Urinary bladder (tissue), 4 donors: ENCODE measurements at places on chromosomes 7 and 10. TPM values are rescaled to one million over a fixed set of nuclear protein-coding genes. Genes with fewer than 3 reads are reported as not detected.
A peak's percentile ranks its signal among the peaks of the same experiment; 100 is the strongest.

Gene FAM24B
- 2.4 TPM for total RNA-seq

Gene FRMD4A
- total RNA-seq = 32.9 TPM

Gene NRCAM
- total RNA-seq = 9.7 TPM

GRCh38 chr10:132591166-132591971 lies 53.8 kb downstream of the INPP5A start:
- no peak for DNase-seq

GRCh38 chr10:52030051-52030790 lies 283.9 kb upstream of the DKK1 start:
- DNase-seq = no peak

GRCh38 chr10:614790-615582 lies 74.5 kb downstream of the DIP2C start:
- DNase-seq = no peak

DNA sequence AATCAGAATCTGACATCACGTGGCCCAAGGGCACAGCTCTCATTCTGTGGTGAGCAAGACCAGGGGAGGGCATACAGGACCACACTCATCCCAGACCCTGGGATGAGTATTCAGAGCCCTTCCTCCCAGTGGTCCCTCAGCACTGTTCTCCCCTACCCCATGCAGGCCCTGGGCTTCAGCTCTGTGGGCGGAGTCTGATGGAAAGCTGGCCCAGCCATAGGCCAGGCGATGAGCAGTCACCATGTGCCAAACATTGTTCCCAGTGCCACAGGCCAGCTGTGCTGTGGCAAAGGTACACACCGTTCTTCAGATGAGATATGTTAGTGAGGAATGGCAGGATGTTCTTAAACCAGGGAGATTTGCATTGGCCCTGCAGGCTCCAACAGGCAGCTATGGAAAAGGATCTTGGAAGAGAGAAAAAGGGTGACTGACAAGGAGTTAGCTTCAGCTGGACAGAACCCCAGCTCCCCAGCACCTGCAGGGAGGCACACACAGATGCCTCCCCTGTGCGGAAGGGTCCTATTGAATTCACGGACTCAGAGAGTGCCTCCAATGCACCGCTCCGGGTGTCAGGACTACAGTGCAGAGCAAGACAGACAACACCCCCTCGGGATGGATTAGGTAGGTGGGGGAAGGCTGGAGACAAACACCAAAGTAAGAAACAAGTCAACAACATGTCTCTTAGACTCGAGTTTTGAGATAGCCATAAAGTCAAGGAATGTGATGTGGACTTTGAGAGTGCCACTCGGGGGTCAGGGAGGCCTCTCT lies 596.0 kb upstream of the MGMT start:
- no peak for DNase-seq

DNA sequence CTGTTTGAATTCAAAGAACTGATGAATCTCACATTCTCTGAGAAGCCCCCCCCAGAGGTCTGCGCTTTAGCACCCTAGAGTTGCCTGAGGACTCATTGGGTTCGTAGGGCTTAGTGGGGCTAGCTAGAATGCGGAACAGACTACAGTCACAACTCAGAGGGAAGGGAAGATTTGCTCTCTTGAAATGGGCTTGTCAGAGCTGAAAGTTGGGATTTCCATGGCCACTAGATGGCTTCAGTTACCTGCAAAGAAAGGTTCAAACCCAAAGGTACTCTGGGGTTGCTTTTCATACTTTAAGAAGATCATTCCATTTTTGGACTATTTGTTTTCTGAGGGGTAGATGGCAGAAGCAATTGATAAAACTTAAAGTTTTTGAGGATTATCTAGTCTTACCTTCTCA lies 205.0 kb downstream of the BBS9 start:
- no peak for DNase-seq

DNA sequence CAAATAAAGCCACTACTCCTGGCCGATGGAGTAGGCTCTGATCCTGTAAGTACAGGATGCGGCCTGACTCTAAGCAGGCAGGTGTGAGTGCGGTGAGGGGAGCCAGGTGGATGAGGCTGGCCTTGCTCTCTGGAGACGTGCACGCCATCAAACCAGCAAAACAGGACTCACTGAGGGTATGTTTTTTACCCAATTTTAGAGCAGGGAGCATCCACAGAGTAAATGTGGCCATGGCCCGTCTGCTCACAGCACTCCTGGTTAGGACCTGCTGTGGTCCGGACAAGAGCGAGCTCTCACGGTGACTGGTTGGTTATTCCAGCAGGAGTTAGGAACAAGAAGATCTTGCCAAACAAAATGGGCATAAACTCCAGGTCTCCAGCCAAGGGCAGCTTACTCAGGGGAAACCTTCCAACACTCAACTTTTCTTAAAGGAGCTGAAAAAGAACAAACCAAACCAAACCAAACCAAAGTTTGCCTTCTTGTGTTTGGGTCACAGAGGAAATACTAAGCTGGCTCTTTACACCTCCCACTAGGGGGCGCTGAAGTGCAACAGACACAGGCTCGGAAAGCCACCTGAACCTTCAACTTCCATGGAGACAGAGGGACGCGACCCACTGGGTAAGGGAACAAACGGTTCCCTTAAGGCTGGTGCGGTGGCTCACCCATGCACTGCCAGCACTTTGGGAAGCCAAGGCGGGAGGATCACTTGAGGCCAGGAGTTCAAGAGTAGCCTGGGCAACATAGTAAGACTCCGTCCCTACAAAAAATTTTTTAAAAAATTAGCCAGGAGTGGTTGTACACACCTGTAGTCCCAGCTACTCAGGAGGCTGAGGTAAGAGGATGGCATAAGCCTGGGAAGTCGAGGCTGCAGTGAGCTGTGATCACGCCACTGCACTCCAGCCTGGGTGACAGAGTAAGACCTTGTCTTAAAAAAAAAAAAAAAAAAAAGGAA lies 122.4 kb downstream of the CLEC2L start:
- peak; percentile 41 for DNase-seq
